ENCODE measurements at places on chromosomes 12 and 14.
A peak's percentile ranks its signal among the peaks of the same experiment; 100 is the strongest.

GRCh38 chr12:42091769-42092168 is 52.9 kb downstream of the GXYLT1 start:
- no peak for DNase-seq

DNA sequence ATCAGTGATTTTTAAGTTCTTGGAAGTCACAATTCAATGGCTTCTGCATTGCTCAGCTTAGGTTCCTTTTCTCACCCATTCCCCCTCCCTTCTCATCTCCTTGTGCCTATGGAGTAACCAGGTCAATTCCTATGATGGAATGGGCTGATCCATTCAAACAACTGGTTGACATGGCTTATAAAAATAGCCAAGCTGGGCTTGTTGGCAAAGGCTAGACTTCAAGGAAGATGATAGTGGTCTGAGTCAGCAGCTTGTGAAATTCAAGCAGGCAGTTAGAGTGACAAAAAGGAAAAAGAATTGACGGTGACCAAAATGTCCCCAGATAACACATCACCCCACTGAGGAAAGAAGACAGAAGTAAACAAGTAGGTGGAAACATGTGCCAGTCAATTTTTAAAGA is 119.9 kb upstream of the PCED1B start:
- no peak for DNase-seq

DNA sequence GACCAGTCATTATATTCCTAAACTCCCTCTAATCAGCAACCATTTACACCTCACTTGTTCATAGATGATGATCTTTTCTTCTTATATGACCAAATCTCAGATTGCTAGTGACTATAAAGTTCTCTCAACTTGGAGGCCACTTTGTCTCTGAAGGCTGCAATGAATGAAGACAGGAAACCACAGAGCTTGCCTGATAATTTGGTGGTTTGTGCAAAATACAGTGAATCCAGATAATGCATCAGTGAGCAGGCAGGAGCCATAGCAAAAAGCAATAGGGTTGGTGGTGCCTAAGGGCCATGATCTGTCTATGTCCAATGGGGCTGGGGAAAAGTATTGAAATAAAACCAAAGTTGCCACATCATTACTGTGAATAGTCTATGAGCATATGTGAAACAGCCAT is 123.8 kb upstream of the LRFN5 start:
- no peak for DNase-seq

- DNase-seq, result peak; percentile 25
These were observed 43.4 kb downstream of the BDKRB1 start for GRCh38 chr14:96299441-96299840.

- no peak for DNase-seq
These were observed 15.0 kb upstream of the PSMA6 start for GRCh38 chr14:35277179-35277578.

GRCh38 chr12:106037524-106038298 is 101.0 kb downstream of the NUAK1 start:
- no peak for DNase-seq

GRCh38 chr14:31068235-31068634 is 42.1 kb upstream of the STRN3 start:
- DNase-seq, result no peak

GRCh38 chr14:105021656-105022275 is 883 bp upstream of the CDCA4 start:
- peak; percentile 30 for DNase-seq

DNA sequence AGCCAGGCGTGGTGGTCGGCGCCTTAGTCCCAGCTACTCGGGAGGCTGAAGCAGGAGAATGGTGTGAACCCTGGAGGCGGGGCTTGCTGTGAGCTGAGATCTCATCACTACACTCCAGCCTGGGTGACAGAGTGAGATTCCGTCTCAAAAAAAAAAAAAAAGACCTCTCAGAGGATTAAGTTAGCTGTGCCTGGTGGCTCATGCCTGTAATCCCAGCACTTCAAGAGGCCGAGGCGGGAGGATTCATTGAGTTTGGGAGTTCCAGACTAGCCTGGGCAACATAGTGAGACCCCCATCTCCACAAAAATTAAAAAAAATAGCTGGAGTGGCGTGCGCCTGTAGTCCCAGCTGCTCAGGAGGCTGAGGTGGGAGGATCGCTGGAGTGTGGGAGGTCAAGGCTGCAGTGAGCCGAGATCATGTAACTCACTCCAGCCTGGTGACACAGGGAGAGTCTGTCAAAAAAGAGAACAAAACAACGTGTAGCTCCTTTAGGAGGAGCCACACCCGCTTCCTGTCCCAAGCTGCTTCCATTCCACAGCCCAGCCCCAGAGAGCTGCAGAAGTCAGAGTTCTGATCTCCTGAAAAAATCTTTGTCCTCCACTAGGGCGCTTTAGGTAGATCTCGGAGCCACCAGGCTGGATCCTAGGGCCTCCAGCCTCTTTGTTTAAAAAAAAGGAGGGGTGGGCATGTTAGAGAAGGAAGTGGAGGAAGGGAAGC is 11.5 kb upstream of the ULK1 start:
- no peak for DNase-seq

DNA sequence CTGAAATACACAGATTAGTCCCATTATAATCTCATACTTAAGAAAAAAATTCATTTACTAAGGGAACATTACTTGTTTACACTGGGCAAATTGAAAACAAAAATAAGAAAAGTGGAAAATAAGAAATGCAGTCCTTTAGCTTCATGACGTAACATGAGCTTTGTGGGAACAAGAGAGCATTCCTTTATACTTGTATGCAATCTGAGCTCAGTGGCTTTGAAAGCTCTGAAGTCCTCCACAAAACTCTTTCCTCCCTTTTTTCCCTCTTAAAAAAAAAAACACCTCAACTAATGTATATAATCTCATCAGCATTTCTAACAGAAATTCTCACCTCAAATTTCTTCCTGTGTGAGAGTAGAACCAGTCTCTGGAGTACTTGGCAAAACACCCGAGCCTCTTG is 76.9 kb upstream of the OTX2 start:
- DNase-seq, result no peak

DNA sequence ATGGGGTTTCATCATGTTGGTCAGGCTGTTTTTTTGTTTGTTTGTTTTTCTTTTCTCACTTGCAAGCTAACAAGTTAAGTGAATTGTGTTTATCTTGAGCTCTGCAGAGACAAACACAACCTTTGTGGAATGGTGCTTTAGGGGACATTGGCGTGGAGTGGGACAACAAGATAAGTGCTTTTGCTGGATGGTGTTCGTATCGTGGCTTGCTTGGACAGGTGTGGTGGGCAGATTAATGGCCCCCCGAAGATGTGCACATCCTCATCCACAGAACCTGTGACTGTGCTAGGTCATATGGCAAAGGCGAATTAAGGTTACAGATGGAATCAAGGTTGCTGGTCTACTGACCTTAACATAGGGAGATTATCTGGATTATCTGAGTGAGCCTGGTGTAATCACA is 7.0 kb downstream of the MLXIP start:
- no peak for DNase-seq

- DNase-seq, result peak; percentile 57
These were observed 32.3 kb downstream of the EFCAB11 start for GRCh38 chr14:89922031-89922907.

DNA sequence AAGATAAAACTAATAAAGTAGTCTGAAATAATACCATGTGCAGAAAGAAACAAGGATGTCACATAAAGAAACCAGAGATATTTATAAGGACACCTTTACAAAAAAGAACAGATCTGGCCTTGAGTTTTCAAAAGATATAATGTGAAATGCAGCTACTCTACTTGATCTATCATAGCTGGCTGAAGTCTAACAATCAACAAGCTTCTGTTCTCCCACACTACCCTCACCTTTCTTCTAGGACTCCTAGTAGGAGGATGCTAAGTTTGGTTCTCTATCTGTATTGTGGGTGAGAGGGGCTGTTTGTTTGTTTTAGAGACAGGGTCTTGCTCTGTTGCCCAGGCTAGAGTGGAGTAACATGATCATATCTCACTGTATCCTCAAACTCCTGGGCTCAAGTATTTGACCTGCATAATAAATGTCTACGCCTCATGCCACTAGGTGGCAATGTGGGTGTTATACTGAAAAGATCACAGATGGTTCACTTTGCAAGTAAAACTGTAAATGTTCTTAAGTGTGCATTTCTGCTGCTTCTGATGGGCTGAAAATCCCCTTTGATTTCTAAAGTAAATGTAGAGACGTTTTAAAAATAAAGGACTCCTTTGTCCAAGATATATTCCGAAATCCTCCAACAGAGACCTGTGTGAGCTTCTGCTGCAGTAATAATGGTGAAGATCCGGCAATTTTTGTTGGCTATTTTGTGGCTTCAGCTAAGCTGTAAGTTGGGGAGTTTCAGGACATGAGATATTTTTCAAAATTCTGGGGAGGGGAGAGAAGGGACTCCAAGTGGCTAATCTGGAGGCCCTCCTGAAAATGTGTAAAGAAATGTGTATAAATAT is 269.3 kb downstream of the DAD1 start:
- DNase-seq, result peak; percentile 29

DNA sequence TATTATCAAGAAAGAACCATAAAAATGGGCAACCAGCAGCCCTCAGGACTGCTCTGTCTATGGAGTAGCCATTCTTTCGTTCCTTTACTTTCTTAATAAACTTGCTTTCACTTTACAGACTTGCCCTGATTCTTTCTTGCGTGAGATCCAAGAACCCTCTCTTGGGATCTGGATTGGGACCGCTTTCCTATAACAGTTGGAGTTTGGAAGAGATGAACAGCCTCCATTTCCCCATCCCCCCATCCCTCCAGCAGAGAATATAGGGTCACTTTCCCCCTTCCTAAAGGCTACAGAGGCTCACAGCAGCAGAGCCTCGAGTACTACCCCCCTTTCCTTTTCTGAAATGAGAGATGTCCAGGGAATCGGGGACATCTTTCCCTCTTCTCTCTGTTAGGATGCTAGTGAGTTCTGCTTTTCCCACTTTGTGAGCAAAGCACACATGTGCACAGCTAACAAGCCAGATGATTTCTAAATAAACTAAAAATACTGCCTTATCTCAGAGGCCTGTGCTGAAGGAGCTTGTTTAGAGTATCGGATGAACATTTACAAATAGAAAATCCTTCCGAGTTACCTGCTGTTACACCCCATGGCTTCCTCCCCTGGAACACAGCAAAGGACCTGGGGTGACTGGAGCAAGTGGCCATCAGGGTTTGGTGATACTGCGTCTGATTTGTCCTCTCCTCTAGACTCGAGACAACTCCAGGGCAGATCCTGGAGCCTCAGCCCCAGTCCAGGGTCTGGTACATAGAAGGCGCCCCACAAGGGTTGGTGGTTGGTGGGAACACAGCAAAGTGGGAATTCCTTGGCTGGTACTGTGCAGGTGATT is 144.2 kb downstream of the SLC38A6 start:
- no peak for DNase-seq

DNA sequence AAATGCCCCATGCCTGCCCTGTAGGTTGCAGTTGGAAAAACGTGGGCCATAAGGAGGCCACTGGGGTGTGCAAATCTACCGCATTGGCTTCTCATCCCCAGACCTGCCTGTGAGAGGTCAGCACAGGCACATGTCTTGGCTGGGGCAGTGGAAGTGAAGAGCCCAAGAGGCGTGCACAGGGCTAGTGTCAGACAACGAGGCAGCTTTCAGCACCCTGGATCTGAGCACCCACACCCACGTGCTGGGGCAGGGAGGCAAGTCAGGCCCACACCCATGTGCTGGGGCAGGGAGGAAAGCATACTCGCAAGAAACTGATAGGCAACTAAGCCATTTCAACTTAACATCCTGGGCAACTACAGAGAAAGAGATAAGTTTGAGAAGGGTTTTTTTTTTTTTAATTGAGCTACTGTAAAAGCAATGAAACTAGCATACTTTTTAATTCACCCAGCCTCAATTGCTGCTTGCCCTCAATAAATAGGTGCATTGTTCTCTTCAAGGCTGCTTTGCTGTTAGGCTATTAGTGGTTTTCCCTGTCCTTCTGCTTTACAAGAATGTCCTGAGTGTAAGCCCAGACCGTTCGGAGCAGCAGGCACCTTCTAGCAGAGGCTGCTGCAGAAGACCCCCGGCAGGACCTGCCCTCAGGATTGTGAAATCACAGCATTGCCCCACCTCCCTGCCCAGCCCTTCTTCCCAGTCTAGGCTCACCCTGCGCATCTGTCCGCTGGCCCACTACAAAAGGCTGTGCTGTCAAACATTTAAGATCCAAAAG is 355.3 kb upstream of the FKBP4 start:
- DNase-seq, result peak; percentile 94

DNA sequence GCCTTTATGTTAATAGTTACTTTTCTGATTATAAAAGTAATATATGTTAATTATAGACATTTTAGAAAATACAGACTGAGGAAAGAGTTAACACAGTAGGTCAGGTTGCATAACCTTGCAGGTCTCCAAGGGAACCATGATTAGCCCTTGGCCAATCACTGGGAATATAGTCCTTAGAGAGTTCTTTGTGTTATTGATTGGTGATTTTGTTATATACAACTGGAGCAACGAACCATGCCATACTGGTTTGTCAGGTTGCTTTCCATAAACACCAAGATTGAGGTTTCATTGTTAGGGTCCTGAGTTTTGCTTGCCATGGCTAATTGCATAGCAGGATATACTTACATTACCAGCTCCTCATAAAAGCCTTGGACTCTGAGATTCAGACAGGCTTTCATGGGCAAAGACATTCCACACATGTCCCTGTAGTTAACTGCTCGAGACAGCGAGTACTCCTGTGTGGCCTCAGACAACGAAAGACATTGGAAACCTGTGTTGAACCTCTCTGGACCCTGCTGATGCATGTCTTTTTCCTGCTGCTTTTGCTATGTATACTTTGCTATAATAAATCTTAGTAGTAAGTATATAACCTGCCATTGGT is 33.7 kb downstream of the MAPK1IP1L start:
- no peak for DNase-seq

DNA sequence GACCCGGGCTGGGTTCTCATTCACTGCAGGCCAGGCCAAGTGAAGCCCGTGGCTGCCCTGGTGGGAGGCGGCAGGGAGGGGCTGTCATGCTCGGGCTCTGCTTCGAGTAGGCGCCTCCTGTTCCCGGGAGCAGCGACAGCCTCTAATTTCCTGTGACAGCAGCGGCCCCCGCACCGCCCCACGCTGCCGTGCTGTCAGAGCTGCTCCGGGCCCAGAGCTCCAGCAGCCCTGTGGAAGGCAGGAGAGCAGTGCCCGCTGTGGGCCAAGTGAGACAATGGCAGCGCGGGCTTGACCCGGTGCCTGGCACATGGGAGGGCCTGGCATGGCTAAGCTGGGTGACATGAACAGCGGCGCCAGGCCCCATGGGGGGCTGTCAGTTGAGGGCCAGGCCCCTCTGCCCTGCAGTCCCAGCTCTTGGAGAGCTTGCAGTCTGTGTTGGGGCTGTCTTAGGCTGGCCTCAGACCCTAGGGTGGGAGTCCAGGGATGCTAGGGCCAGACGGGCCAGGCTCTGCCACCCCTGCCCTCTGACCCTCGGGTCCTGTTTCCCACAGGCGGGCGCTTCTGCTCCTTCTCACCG is 5.1 kb downstream of the TRMT61A start:
- no peak for DNase-seq
